Fibroblast of skin of left quadriceps (primary cell): ENCODE measurements at places on chromosomes 2 and 18.

DNA sequence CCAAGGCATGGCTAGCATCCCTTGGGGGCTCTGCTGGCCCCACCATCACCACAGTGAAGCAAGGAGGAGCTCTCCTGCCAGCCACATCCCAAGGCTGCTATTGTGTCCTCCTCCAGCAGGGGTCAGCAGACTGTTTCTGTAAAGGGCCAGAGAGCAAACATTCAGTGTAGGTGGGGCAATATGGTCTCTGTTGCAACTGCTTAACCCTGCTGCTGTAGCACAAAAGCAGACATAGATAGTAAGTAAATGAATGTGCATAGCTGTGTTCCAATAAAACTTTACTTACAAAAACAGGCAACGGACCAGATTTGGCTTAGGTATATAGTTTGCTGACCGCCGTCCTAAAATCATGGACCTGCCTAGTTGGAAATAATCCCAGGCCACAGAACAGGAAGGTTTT is 36.4 kb upstream of the ZBTB7C start:
- DNase-seq: peak; percentile 59

GRCh38 chr2:106582148-106583143 is 95.3 kb downstream of the CD8B2 start:
- DNase-seq: peak; percentile 70

GRCh38 chr2:37080689-37081088 is 3.5 kb downstream of the HEATR5B start:
- no peak for DNase-seq

GRCh38 chr2:230042195-230042594 is 26.5 kb downstream of the SLC16A14 start:
- no peak for DNase-seq

DNA sequence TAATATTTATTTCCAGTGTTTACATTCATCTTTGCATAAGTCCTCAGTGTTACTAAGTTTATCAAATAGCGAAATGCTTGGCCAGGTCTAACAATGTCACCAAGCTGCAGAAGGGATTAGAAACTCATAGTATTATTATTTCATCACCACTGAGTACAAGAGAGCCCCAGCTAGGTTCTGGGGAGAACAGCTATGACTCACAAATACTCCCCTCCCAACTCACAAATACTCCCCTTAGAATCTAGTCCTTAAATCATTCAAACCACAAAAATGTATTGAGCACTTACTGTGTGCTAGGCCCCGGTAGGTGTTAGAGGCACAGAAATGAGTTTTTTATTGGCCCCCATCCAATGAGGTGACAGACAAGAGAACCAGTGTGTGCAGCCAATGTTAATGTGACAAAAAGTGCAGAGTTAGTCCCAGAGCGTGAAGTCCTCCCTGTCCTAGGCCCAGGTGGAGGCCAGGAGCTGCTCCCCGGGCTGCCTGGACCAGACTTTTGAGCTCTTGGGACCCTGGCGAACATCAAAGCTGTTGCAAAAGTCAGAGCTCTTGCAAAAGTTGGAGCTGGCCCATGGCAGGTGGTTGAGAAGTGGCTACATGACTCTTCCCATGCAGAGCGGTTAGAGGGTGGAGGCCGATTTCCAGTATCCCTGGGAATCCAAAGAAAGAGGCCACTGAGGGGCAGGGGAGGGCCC is 9.8 kb downstream of the STEAP3 start:
- DNase-seq: peak; percentile 63

- no peak for DNase-seq
Observed at GRCh38 chr2:218006741-218007140, 3.9 kb upstream of the TNS1 start.

GRCh38 chr18:39913672-39914366 is 2041.2 kb upstream of the PIK3C3 start:
- no peak for DNase-seq

GRCh38 chr2:43402002-43402401 is 175.6 kb upstream of the ZFP36L2 start:
- DNase-seq: no peak

DNA sequence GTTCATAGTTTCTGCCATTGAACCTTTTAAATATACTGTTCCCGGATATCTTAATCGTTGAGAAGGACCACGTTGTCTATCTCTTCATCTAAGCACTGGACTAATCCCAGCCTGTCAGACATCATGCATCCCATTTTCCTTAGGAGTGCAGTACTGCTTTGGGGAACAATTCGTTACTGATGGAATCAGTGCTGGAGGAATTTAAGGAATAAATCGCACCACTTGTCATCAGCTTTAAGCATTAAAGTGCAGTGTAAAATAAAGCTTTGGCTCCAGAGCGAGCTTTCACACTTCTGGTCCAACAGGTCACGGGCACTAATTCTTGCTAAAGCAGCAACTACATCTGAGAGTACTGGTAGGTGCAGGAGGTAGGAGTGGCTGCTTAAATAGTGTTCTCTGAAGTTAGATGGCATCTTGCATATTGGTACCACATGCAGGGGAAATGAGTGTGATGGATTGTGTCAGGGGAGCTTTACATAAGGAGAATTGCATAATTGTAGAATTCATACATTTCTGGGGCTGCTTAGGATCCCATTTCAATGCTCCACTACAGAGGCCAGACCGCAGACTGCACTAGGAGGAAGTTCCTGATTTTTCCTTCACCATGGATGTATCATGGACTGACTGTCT is 105.7 kb upstream of the RASGRP3 start:
- DNase-seq: peak; percentile 82

DNA sequence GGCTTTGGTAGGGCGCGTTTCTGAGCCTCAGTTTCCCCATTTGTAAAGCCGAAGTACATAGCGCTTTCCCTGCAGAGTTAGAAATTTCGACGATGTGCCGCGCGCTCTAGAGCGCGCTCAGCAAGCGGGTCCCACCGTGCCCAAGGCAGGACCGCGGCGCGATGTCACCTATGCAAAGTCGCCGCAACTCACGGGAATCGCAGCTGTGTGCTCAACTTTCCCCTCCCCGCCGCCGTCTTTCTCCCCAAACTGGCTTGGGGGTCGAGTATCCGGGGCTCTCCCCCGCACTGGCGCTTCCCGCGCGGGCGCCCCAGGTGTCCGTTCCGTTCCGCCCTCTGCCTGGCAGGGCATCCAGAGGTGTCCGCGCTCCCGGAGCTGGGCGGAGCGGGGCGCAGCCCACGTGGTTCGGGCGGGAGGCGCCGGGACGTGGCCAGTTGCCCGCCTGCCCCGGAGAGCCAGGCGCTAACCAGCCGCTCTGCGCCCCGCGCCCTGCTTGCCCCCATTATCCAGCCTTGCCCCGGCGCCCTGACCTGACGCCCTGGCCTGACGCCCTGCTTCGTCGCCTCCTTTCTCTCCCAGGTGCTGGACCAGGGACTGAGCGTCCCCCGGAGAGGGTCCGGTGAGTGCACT is at the start of gene MLPH:
TSS of gene MLPH (plus strand) at position 433 of the 630 bp plus-strand sequence. CDS start 6,176 bp downstream, outside the sequence.
- DNase-seq: no peak

GRCh38 chr2:2824588-2824987 is 493.5 kb upstream of the MYT1L start:
- DNase-seq: no peak

DNA sequence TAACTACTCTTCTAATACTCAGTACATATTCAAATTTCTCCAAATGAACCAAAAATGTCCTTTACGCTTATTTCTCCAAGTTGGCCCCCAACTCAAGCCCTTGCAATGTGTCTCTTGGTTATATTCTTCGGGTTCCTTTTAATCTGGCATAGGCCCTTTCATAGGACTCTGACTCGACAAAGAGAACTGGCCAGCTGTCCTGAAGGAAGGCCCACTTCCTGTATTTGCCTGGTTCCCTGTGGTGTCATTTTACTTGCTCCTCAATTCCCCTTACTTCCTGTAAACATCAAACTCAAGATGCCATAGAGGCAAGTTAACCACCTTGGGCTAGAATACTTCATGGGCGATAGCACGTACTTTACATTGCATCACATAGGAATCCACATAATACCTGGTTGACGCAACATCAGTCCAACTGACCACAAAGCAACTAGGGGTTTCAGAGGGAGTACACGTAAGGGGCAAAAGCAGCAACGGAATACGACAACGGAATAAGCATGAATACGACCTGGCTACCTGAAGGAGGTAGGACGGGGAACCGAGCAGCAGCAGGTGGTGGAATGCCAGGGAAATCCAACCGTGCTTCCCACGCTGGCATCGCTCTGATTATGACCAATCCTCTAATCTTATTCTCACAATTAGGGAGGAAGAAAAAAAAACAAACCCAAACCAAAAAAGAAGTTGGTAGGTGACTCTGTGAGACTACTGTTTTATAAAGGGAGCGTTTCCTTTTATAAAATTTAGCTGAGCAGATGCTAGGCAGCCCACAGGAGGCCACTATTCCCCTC is 823 bp upstream of the GORASP2 start:
- DNase-seq: no peak

DNA sequence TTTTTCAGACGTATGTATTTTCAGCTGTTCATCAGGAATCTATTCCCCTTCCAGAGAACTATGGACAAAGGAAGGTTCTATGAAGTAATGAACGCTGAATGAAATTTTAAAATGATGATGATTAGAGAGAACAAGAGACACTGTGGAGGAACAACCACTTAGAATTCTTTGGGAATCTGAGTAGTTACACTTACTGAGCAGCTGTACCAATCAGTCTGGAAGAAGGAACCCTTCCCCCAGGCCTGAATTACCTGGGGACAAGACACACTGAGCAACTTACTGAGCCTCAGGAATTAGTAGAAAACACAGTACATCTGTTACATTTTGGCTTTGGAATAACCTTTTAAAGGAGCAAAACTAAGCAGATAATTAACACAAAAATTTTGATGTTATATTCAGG is 1.9 kb downstream of the MSTN start:
- DNase-seq: no peak

GRCh38 chr2:69291721-69292120 is 95.3 kb downstream of the GFPT1 start:
- no peak for DNase-seq

GRCh38 chr2:30380824-30381223 is 66.2 kb upstream of the LCLAT1 start:
- DNase-seq: no peak

DNA sequence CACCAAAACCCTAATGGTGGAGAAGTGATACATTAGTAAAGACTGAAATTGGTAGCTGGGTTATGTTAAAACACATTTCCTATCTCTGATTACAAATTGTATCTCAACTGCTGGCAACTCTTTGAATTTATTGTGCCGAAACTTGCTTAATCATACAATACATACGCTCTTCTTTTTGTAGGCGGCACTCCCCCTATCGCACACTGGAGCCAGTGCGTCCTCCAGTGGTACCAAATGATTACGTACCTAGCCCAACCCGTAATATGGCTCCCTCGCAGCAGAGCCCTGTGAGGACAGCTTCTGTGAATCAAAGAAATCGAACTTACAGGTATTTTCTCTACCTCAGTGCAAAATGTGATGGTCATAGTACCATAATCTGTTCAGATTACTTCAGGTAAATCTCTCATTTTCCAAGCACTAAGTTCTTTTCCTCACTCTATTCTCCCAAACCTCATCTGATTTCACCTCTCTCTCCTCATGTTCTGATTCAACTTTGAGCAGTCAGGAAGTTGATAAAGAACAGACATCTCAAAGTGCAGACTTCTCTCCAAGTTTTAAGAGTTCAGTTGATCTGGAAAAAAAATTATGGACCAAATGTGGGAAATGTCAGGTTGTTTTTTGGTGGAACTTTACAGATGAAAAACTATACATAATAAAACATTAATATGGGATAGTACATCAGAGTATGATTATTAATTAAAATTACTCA is 66.5 kb downstream of the ABI2 start:
- DNase-seq: no peak

DNA sequence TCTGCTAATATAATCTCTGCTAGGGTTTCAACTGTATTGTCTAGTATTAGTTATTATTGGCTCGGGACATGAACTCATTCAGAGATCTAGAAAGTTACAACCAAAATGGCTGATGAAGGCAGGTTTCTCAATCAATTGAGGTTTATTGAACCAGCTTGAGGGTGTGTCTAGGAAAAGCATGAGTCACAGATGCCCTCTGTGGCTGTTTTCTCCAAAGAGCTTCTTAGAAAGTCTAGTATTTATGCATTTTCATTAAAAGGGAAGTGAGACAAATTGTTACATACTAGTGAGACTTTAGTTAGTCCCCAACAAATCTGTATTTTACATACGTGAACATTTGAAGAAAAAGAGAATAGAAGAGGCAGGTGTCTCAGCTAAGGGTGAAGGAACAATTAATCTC is 23.0 kb upstream of the RTTN start:
- DNase-seq: no peak

DNA sequence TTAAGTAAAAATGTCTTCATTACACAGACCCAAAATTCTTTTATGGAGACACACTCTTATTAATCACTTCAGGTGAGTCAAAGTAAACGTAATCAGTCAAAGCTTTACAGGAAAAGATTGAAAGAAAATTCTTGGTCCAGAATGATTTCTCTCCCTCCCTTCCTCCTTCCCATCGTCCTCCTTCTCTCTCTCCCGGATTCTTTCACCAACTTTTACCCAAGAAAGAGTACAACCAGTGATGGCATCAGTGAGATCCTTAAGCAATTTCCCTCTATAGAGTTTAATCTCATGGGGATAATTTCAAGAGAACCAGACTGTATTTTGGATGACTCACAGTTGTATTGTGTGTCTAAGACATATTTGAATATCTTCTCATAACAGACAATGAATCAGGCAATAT is 258.1 kb downstream of the ALK start:
- DNase-seq: peak; percentile 82

- DNase-seq: peak; percentile 7
Observed at GRCh38 chr2:165410276-165410675, 59.2 kb upstream of the CSRNP3 start.

GRCh38 chr18:392928-393573 is 107.5 kb downstream of the COLEC12 start:
- no peak for DNase-seq

DNA sequence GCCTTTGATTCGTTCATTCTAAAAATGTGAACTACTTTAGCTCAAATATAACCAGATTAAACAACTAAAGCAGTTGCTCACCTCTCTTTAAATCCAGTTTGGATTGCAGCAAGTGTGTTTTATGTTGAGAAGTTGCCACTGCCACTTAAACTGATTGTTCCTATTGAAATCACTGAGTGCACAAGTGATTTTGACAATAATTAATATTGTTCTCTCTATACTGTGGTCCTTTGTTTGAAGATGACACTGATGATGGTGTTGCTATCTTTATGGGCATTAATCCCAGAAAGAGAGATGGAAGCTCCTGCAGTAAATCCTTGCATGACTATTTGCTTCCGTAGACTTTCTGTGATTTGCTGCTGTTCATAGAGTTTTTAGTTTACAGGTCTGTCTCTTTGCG is 251.4 kb upstream of the ZEB2 start:
- no peak for DNase-seq
